ENCODE measurements at places on chromosomes 6 and 20. TPM values are rescaled to one million over a fixed set of nuclear protein-coding genes. Genes with fewer than 3 reads are reported as not detected.

Gene TBXT
- total RNA-seq: not detected

Gene TMEM170B
- 0.86 TPM for total RNA-seq

Gene VWA7
- 2.9 TPM for total RNA-seq

Gene BLCAP
- 30.9 TPM for total RNA-seq

Gene PDE10A
- not detected for total RNA-seq

Gene ELOVL2
- total RNA-seq: not detected

Gene SLC22A2
- not detected for total RNA-seq

All from activated T-helper 1 cell treated with anti-CD3 and anti-CD28 coated beads, Interleukin-12 subunit alpha, Interleukin-12 subunit beta, Interleukin-2, Interleukin-4 antibody, amounts not matched to agents 30 ng/mL and 10 ng/mL and 1 ng/mL, durations not matched to agents 14 hours and 24 hours and 36 hours (primary cell).